ENCODE measurements at places on chromosomes 12 and 14.

GRCh38 chr12:60180298-60180697 lies 584.5 kb downstream of the SLC16A7 start:
- no peak for DNase-seq

- DNase-seq, result no peak
These were observed 343.4 kb downstream of the DPF3 start for GRCh38 chr14:72550513-72550912.

DNA sequence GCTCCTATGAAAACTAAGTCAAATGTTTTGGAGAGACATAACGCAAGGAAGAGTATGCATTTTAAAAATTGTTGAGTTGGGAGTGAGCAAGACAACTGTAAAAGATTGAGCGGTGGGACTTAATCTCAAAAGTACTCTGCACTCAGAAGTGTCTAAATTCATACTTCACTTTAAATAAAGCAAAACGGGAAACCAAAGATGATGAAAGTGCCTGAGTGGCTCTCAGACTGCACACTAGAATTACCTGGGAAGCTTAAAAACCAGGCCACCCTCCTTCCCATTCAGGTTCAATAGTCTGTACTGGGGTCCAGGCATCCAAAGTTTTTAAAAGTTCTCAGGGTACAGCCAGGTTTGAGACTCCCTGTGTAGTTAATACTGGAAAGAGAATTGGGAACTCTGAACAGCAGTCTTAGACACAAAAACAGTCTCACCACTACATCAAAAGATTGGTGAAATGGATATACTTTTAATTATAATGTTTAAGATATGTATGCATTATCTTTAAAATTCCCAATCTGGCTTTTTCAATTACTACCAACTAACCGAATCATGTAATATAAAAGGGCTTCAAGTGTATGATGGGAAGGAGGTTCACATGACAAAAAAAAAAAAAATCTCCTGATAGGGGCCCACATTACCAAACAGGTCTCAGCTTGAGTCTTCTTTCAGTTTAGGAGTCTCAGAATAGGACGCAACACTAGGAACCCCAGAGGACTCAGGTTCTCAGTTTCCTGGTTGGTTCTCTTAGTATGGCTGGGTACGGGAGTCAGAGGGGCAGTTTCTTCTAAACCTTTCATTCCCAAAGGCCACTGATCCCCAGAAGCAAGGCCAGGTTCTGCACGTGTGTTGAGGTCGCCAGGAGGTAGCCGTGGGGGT lies 1.0 kb downstream of the HOMEZ start:
- peak; percentile 21 for DNase-seq

DNA sequence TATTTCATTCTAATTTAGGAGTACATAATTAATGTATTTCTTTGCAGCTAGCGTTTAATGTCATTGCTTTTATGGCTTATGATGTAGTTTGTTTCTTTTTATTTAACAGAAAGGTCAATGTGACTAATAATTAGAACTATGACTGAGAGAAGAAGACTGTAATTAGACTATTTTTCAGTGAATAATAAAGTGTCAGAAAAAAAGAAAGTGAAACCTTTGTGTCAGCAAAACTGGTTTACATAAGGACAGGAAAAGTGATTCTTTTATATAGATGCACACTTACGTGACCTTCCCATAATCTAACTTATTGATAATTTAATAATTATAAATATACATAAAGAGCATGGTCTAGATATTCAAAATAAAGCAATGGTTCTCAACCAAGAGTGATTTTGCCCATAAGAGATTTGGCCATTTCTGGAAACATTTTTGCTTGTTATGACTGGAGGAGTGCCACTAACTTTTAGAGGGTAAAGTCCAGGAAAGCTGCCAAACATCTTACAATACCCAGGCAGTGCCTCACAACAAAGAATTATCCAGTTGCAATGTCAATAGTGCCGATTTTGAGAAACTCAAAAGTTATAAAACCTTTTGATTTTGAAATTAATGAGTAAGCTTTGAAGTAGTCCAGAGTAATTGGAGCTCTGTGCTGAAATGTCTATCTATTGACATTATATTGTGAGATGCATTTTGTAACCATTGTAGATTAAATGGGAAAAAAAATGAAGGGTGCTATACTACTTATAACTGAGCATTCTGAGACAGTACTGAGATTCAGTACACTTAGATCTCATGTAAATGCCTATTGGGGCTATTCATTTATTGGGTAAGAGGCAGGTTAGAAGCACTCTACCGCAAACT lies 227.1 kb downstream of the C12orf50 start:
- DNase-seq, result peak; percentile 52

- DNase-seq, result no peak
These were observed 535.3 kb downstream of the GALC start for GRCh38 chr14:87457720-87458119.

- no peak for DNase-seq
These were observed 402.1 kb downstream of the ZFP36L1 start for GRCh38 chr14:68390741-68391140.

- no peak for DNase-seq
These were observed 160.1 kb downstream of the STXBP6 start for GRCh38 chr14:24889843-24890242.

DNA sequence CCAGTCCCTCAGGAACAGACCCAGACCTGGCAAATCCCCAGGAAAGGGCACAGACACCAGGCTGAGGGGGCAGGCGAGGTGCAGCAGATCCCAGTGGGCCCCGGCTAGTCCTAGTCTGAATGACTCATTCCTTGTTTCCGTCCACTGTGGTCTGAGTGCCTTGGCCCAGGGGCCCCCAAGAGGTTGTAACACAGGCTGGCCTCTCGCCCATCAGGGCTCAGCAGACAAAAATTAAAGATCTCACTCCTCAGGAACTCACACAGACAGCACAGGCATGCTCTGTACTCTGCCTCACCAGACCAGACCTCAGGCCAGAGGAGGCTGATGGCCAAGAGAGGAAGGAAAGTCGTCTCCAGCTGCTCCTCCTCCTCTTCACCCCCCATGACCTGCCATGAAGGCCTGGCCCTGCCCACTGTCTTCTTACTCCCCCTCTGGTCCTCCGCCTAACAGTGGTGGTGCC lies 7.7 kb upstream of the LTBP2 start:
- peak; percentile 98 for DNase-seq

DNA sequence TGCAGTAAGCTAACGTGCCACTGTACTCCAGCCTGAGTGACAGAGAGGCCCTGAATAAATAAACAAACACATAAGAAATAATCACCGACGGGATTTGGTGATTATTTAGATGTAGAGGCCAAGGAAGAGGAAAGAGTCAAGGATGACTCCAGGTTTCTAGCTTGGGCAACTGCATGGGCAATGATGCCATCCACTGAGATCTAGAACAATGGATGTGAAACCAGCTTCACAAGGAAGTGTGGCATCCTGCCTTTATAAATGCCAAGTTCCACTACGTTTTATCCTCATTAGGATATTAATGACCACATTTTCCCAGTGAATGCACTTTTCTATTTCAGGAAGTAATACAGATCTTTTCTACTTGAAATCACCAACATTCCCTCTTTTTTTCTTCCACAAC lies 10.9 kb upstream of the PTGER2 start:
- DNase-seq, result no peak

DNA sequence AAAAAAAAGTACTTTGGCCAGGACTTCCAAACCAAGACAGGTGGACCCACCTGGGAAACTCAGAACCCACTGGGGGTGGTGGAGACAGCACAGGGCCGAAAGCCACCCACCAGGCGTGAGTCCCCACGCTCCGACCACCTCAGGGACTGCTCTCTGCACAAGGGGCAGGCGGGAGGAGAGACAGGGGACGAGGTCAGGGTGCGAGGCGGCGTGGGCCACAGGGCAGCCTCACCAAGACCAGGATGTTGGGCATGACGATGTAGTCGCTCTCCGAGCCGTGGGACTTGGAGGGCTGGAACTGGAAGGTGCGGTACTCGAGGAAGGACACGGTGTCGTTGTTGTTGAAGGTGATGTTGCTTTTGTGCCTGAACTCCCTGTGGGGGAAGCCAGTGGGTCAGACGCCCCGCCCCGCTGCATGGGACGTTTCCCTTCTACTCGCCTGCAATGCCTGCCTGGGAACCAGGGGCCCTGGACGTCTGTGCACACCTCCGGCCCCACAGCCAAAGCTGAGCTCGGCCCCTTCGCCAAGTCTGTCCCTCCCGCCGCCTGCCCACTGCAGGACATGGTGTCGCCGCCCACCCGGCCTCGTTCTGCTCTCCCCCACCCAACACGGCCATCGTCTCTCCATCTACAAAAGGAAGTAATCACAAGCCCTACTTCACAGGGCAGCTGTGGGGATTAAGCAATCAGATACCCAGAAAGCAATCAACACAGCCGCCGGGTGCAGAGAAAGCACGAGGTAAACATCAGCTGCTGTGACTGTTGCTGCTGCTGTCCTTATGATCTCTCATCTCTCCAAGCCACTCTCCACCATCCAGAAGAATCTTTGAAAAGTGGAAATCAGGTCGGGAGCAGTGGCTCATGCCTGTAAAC lies 48.7 kb downstream of the SCARB1 start:
- DNase-seq, result no peak

DNA sequence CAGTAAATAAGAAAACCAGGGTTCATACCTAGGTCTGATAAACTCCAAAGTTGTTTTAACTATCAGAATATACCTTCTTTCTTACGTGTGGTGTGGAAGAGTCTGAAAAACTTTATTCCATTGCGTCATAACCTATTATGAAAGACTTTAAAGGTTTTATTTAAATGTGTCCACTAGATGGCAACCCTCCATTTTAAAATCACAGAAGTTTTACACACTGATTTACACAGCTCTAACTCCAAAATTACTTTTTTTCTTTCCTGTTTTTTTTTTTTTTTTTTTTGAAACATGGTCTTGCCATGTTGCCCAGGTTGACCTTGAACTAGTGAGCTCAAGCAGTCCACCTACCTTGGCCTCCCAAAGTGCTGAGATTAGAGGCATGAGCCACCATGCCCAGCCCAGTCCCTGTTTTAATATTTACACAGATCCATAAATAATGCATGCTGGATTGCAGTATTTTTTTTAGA lies 17.3 kb upstream of the TMPRSS12 start:
- DNase-seq, result peak; percentile 90

- DNase-seq, result no peak
These were observed 197.8 kb downstream of the TTC8 start for GRCh38 chr14:89022274-89022673.

DNA sequence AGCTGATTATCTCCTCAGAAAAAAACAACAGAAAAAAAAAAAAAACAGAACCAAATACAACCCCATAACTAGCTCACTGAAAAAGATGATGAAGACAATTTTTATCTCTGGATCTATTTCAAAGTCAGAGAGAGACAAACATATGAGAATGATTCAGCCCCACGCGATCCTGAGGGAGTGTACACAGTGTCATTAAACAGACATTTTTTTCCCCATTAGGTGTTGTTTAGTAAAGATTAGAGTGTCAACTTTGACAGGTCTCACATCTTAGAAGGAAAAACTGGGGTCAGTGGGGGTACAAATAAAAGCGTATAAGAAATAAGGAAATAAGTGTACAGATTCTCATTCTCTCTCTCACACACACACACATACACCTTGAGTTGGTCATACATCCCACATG lies 635.4 kb downstream of the NRXN3 start:
- no peak for DNase-seq

DNA sequence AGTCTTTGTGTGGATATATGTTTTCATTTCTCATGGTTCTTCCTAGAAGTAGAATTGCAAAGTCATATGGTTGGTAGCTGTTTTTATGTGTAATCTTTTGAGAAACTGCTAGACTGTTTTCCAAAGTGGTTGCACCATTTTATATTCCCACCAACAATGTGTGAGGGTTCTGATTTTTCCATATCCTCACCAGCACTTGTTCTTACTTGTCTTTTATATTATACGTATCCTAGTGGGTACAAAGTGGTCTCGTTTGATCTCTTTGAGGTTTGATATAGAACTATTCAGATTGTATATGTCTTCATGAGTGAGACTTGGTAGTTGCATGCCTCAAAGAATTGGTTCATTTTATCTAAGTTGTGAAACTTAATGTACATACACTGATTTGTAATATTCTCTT lies 91.3 kb downstream of the BEGAIN start:
- no peak for DNase-seq

DNA sequence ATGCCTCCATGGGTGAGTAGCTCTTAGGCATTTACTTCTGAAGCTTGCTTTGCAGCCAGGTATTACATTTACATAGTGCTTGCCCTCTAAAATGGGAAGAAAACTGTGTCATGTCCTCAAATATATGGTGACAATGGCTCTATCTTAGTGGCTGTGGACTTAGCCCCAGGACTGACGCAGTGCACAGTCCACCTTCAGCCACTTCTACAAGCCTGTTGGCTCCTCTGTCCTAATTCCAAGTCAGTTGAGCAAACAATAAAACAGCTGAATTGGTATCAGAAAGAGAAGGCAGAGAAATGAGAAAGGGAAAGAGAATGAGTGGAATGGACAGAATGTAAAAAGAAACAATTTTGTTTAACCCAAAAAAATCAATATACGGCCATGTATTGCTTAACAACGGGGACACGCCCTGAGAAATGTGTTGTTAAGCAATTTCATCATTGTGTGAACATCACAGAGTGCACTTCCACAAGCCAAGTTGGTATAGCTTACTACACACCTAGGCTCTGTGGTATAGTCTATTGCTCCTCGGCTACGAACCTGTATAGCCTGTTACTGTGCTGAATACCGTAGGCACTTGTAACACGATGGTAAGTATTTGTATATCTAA lies 93.5 kb downstream of the GRIN2B start:
- DNase-seq, result no peak

DNA sequence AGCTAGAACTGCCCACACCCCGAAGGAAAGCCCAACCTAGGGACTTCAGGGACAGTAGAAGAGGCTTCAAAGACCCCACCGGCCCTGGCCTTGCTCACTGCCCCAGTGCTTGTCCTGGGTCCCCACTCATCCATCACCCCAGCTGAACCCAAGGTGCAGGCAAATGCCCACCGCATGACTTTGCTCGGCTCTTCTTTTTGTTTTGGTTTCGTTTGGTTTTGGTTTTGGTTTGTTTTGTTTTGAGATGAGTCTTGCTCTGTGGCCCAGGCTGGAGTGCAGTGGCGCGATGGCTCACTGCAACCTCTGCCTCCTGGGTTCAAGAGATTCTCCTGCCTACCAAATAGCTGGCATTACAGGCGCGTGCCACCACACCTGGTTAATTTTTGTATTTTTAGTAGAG lies 9.0 kb downstream of the CCDC85C start:
- DNase-seq, result no peak

DNA sequence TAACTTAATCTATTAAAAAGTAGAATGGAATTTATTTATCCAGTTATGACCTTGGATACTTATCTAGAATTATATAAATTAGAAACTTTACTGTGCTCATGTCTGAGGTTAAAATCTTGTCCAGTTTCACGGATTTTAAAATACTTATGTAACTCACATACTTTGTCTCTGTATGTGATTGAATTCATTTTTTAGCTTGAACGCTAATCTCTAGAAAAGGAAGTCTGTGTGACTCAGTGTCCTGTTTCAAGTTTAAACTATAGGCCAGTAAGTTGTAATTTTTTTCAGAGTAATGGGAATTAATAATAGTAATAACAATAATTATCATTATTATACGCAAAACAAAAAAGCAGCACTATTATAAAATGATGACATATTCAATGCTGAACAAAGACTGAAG lies 168.6 kb downstream of the CPNE8 start:
- peak; percentile 50 for DNase-seq

All from fibroblast of pulmonary artery (primary cell).